Fibroblast of villous mesenchyme (primary cell): ENCODE measurements at places on chromosomes 3 and 15.

DNA sequence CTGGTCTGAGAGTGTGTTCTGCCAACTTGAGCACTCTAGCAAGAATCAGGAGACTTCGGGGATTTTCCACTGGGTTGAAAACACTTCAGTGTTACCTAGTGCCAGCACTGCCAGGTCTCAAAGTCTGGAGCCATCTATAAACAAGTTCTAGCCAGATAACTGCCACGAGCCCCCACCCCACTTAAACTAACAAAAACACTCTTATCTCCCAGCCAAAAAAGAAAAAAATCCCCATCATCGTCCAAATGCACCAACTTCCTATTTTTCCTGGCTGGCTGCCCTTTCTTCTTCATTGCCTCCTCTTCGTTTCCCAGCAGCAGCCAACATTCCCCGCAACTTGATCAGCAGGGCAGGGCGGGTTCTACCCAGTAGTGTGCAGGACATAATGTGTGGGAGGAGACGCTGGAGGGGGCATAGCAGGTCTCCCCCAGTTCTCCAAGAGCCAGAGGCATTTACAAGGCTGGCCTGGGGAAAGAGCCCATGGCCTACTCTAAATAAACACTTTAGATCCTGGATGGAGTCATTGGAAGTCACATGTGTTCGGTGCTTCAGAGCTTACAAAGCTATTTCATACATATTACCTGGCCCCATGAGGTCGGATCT, 29.5 kb downstream of the C2CD4B start:
- DNase-seq: no peak

GRCh38 chr15:97759363-97759762, 201.1 kb upstream of the ARRDC4 start:
- no peak for DNase-seq

DNA sequence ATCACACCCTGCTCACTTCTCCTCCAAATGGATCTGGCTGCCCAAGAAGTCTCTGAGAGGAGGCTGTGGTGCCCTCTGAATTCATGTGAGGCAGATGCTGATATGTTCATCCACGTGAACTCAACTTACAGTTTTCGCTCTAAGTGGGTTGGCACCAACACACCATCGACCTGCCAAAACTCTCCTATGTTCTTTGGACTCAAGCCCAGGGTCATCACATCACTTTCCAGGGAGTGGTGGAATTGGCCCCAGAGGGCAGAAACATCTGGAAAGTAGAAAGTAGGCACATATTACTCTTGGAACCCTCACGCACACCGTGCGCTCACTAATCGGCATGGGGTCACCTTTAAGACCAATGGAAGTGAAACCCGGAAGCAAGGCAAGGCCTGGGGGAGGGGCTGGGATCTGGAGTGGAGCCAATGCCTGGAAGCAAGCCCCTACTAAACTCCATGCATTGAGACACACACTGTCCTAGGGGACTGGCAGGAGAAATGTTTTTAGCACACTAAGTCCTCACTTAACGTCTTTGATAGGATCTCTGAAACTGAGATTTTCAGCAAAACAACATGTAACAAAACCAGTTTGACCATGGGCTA, 41.4 kb downstream of the SSUH2 start:
- no peak for DNase-seq

GRCh38 chr3:101266566-101266965, 53.8 kb downstream of the IMPG2 start:
- DNase-seq: no peak

DNA sequence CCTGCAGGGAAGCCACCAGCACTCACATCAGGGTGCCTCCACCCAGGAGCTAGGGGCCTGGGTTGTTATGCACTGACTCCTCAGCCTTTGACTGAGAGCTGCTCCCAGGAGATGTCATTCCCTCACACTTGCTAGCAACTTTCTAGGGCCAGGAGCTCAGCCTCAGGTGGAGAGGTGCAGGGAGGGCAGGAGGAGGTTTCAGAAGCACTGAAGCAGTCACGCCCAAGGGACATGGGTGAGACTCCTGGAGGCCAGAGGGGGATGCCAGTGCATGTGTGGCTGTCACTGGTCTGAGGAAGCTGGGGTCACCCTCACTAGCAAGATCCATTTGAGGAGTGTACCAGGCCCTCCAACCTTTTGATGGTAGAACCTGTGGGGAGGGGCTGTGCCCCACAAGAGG, 271.2 kb downstream of the PLCL2 start:
- no peak for DNase-seq

GRCh38 chr3:77040926-77041722, 1.2 kb downstream of the ROBO2 start:
- no peak for DNase-seq

DNA sequence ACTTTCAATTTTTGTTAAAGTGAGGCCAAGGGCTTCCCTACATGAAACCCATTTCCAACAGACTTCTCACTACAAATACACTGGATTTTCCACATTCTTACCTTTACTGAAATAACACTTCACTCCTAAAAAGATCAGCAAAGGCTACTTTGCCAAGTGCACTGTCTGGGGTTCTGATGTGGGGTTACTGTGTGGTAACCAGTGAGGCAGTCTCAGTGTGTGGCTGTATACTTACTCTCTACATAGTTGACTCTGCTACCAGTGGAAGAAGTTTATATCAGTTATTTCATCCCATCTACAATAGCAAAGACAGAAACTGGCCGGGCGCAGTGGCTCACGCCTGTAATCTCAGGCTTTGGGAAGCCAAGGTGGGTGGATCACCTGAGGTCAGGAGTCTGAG, 5.6 kb downstream of the WDR82 start:
- no peak for DNase-seq

DNA sequence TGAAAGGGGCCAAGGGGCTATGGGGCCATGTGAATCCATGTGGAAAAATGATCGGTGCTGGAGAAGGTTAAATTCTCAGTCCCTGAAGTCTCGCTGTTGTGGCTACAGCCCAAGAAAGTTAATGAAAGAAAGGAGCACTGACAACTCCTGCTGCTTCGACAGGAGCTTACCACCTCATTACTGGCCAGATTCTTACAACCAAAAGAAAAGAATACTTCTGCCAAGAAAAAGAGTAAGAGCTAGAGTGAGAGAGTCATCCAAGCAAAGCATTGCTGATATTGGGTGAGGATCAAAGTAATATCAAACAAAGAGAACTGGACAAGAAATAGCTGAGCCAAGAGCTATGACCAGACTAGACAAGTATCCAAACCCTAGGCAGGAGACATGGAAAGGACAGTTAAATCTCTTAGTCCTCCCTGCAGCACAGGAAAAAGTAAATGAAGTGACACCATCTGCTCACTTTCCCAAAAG, 348.4 kb upstream of the PLSCR5 start:
- no peak for DNase-seq

GRCh38 chr3:184556582-184557347, 4.8 kb upstream of the EPHB3 start:
- DNase-seq: no peak

DNA sequence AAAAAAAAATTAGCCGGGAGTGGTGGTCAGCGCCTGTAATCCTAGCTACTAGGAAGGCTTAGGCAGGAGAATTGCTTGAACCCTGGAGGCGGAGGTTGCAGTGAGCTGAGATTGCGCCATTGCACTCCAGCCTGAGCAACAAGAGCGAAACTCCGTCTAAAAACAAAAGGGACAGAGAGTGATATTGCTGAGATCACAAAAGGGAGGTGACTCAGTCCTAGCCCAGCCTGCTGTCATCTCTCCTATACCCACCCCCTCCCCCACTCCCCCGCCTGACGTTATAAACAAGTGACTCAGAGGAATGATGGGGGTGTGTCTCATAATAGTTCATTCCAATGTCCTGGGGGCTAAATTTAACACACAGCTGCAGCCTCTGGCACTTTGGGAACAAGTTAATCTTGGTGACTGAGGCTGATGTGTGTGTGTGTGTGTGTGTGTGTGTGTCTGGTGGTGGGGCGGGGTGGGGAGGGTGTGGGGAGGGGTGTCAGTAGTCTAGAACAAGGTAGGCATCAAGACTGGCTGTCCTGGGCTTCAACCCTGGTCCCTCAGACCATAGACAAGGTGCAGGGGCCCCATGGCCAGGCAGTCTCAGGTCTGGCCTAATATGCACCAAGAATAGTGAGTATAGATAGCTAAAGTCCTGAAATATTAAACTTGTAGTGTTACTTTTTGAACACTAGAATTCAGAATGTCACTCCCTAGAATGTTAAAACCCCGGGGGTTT, 1.3 kb upstream of the KLHL40 start:
- peak; percentile 89 for DNase-seq

DNA sequence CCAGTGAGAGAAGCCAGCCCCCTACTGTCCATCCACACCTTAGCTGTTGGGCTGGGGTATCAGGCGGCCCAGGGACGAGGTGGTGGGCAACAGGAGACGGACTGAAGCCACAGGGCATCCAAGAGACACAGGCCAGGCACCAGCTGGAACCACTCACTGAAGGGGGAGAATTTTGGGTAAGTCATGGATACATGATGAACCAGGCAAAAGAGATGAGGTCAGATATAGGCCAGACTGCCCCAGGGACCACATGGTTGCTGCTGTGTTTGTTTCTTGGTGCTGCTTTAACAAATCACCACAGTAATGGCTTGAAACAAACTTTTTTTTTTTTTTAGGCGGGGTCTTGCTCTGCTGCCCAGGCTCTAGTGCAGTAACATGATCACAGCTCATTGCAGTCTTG, 66.4 kb downstream of the SEMA5B start:
- peak; percentile 67 for DNase-seq

DNA sequence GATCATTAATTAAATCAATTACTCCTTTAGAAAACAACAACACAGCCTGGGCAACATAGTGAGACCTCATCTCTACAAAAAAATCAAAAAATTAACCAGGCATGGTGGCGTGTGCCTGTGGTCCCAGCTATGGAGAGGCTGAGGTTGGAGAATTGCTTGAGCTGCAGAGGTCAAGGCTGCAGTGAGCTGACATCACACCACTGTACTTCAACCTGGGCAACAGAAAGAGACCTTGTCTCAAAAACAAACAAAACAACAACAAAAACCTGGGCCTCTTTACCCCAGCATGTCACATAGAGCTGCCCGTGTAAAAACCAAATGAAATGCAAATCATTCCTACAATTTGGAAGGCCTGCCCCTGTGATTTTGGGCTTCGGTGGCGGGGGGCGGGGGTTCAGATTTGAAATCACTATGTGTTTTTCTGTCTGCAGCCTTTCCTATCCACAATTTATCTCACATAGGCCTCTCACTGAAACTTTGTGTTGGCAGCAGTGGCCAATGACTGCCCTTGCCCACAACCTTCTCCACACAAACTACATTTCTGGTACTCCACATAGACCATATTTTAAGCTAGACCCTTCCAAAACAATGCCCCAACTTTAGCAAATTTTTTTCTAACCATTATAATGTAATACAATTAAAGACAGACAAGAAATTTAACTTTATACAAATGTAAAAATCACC, 6.5 kb downstream of the ADAM10 start:
- no peak for DNase-seq
